ENCODE measurements at places on chromosomes 5 and 9.

GRCh38 chr5:97071993-97072392, 70.4 kb downstream of the LIX1 start:
- no peak for DNase-seq

DNA sequence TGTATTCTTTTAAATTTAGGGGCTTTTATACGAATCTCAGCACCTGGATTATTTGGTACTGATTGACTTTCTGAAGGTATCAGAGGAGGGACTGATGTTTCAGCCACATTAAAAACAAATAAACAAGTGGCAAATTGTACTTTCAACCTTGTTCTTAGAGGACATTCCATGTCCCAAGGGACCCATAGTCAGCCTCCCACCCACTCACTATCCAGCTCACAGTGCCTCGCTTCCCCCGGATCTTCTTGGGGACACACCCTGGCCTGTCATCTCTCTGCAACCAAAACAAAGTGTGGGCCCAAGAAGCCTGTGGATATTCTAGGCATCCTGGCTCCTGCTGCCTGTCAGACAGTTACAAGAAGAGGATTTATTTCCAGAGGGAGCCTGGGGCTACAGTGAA, 8.8 kb upstream of the BOD1 start:
- peak; percentile 72 for DNase-seq

GRCh38 chr5:177233206-177233605, 70.3 kb downstream of the RAB24 start:
- DNase-seq: no peak

GRCh38 chr5:55303238-55303690, 4.2 kb downstream of the DHX29 start:
- DNase-seq: peak; percentile 81

DNA sequence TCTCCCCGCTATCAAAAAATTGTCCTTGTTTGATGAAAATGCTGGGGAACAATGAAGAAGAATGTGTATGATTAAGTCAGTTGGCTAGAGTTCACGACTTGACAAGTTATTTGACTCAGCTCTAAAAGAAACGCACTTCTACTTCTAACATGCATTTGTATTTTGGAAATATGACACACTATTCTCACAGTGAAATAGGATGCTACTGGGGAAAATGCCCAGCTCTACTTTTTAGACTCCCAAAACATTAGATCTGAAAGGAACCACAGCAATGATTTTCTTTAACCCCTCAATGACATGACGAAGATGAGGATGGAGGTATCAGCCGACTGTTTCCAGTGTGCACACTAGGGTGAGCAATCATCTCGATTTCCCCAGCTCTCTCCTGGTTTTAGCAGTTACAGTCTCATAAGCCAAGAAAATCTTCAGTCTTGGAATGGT, 83.6 kb upstream of the PCSK1 start:
- DNase-seq: peak; percentile 56

GRCh38 chr9:131473891-131474290, 28.8 kb upstream of the POMT1 start:
- DNase-seq: no peak

DNA sequence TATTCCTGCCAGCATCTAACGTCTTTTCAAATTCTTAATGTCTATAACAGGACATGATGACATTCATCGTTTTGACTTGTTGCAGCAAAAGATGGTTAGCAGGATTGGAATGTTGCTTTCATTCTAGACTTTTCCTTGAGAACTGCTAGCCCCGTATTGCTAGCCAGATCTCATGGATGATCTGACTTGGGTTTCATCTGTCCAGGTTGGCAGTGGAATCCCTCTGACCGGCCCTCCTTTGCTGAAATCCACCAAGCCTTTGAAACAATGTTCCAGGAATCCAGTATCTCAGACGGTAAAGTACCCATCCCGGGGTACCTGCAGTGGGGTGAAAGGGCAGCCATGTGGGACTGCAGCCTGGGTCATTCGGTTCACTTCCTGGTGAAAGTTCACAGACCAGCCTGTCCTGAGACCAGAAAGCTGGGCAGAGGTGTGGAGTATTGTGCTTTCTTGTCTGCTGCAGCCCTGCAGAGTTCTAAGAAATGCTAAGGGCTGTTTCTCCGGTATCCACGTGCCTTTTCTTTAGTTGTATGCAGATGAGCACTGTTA, 16.7 kb downstream of the QRFP start:
- peak; percentile 25 for DNase-seq

- DNase-seq: no peak
These were observed 104.9 kb upstream of the CDH10 start for GRCh38 chr5:24749701-24750100.

DNA sequence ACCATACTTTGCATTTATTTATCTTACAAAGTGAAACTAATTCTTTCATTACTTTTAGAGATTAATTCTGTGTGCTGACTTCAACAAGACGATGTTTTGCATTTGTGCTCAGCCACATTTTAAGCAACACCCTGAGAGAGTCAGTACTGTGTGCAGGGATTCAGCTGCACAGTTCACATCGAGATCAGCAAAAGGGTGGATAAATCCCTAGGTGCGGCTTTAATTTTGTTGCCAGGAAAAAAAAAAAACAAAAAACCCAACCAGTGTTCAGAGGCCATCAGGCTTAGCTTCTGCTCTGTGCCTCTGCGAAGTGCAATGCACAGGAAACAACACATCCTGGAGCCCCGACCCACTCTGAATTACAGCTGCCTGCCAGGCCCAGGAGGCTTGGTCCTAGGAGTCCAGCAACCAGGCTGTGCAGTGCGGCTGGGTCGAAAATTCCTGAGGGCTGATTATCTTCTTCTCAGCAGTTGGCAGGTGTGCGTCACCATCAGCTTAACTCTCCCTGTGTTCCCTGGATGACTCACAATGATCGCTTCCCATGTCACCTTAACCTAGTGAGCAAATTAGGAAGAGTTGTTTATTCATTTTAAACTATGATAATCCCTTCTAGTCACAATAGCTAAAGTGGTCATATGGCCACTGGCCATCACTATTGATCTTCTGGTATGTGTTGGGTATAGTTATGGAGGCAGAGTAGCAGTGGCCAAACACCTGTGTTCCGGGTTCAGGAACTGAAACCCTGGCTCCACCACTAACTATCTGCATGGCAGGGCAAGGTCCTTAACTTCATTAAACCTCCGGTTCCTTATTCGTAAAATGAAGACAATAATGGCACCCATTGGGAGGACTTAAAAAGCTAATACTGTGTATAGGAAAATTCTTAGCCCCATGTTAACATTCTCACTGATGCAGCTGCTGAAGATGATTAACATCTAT, 31.2 kb upstream of the NDUFB6 start:
- DNase-seq: peak; percentile 48

DNA sequence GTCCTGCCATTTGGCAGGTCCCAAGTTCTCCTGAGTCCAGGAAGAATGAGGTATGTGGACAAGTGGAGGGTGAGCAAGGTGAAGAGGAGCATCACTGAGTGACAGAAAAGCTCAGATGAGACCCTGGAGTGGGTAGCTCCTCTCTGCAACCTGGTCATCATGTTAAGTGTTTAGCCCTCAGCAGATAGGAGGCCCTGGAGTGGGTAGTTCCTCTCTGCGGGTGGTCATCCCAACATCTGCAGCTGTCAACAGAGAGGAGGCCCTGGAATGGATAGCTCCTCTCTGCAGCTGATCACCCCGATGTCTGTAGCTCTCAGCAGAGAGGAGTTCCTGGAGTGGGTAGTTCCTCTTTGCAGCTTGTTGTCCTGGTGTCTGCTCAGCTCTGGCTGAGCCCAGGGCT, 48.4 kb downstream of the NDUFAF2 start:
- no peak for DNase-seq

DNA sequence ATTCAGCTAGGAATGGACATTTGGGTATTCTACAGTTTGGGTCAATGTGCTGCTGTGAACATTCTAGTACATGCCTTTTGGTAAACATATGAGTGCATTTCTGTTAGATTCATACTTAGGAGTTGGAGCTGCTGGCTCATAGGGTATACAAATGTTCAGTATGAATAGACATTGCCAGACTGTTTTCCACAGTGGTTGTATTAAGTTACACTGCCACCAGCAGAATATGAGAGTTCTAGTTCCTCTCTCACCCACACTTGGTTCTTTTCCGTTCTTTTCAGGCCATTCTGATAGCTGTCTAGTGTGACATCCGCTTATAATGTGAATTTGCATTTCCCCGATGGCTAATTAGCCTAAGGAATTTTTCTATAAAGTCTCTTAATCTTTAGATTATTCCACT, 25.0 kb downstream of the STOM start:
- DNase-seq: no peak

DNA sequence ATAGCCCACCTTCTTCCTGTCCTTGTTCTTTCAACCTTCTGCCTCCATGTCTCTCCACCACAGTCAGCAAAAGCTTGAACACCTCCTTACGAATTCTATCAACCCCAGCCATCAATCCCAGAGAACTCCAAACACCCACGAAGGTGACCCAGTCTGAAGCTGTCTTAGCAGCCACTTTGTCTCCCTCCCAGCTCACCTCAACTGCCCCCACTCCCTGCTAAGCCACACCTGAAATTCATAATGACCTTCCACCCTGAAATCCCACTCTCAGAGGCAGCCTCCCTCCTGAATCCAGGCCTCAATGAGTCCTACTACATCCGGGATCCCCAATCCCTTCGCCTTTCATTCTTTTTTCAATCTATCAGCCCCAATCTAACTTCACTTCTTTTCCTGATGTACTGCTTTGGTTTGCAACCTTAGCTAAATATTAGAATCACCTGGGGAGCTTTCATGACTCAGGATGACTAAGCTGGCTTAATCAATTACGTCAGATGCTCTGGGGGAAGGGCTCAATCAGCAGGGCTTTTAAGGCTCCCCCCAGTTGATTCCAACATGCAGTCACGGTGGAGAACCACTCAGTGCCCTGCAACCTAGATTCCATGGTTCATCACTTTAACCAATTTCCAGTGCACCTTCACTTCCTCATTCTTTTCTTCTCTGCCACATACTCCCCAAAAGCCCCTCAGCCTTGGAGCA, 32.2 kb downstream of the BHMT start:
- DNase-seq: no peak

DNA sequence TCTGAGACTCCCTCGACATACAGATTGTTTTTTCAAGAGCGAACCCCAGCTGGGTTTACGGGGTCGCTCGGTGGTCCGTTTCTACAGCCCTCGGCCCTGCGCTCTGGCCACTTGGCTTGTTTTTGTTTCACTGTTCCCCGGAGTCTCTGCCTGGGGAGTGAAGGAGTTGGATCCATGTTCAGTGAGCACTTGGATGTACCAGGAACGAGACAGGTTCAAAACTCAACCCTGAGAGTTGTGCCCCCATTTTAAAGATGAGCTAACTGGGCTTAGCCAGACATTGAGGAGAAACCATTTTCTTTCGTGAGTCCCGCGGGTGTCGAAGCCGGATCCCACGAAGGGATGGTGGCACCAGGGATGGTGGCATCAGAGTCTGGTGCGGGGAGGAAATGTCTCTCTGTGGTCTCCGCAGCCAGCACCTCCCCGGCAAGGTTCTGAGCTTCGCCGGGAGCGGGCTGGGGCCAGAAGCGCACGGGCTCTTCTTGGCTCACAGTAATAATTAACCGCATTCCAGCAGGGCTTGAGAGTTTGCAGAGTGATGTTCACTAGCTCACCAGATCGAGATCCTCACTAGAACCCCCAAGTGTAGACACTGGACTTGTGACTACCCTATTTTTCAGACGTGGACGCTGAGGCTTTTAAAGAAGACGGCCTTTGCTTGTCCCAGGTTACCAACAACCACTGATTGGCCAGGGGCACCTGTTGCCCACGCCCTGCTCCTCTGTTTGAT, 1.0 kb downstream of the MSX2 start:
- no peak for DNase-seq

Data from osteoblast (primary cell).